ENCODE measurements at places on chromosomes 3 and 15. TPM values are rescaled to one million over a fixed set of nuclear protein-coding genes. Genes with fewer than 3 reads are reported as not detected.

GRCh38 chr3:149554826-149555225 lies 80.3 kb downstream of the TM4SF4 start:
- no peak for DNase-seq

- no peak for DNase-seq
Observed at GRCh38 chr3:15324379-15324808, 8.0 kb downstream of the SH3BP5 start.

GRCh38 chr15:90581771-90582352 lies 52.1 kb downstream of the CRTC3 start:
- no peak for DNase-seq

DNA sequence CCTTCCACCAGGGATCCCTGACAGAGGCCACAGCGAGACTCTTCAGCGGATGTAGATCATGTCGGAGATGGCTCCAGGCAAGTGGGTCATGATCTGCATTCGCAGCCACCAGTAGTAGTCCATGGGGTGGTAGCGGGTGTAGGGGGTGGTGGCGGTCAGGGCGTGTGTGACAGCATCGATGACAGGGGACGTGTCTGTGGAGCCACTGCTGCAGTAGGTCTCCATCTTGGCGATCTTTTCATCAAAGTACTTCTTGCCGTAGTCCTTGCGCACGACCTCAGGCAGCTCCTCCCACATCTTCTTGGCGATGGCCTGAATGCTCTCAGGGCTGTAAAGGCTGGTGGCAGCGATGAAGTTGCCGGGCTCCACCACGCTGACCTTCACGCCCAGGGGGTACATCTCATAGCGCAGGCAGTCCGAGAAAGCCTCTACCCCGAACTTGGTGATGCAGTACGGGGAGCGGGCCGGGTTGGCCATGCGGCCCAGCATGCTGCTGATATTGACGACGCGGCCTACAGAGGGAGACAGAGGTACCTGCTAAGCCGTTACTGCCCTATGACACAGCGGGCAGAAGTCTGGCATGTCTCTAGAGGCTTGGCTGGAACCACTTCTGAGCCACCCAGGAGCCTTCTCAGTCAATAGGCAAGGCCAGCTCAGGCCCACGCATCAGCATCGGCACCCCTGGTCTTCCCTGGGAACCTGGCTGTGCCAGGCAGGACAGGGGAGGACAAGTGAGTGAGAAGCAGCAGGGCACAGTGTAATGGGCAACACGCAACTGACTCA lies 43.7 kb downstream of the BDH1 start:
- DNase-seq = no peak

GRCh38 chr3:69462826-69463100 lies 76.9 kb upstream of the FRMD4B start:
- no peak for DNase-seq

- no peak for DNase-seq
Observed at GRCh38 chr15:61017627-61018026, 211.5 kb downstream of the RORA start.

- DNase-seq = no peak
Observed at GRCh38 chr3:38646630-38647029, 2.9 kb downstream of the SCN5A start.

GRCh38 chr15:65690778-65691177 lies 69.0 kb downstream of the SLC24A1 start:
- no peak for DNase-seq

GRCh38 chr15:72737061-72737460 lies 46.5 kb downstream of the ADPGK start:
- no peak for DNase-seq

- no peak for DNase-seq
Observed at GRCh38 chr3:11072631-11073030, 80.1 kb downstream of the SLC6A1 start.

- no peak for DNase-seq
Observed at GRCh38 chr3:32620611-32621310, 50.1 kb upstream of the DYNC1LI1 start.

- DNase-seq = no peak
Observed at GRCh38 chr3:131728898-131729642, 226.3 kb upstream of the MRPL3 start.

DNA sequence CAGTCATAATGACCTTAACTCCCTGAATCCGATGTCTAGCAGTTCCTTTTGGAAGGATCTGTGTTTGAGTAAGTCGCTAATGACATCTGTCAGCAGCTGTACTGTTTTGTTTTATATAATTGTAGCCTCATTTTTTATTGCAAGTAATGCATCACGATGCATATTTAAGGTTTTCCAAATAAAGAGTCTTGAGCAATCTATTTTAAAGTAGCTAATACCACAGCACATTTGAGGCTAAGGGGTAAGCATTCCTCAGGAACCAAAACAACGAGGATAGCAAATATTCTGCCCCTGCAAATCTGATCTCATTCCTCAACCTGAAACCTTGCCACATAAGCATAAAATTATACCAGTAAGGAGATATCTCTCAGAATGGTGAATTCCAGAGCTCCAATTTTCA lies 98.7 kb downstream of the TBC1D5 start:
- DNase-seq = no peak

GRCh38 chr3:37032961-37033360 lies 39.6 kb downstream of the MLH1 start:
- DNase-seq = no peak

- DNase-seq = no peak
Observed at GRCh38 chr3:102525624-102526023, 90.8 kb downstream of the ZPLD1 start.

DNA sequence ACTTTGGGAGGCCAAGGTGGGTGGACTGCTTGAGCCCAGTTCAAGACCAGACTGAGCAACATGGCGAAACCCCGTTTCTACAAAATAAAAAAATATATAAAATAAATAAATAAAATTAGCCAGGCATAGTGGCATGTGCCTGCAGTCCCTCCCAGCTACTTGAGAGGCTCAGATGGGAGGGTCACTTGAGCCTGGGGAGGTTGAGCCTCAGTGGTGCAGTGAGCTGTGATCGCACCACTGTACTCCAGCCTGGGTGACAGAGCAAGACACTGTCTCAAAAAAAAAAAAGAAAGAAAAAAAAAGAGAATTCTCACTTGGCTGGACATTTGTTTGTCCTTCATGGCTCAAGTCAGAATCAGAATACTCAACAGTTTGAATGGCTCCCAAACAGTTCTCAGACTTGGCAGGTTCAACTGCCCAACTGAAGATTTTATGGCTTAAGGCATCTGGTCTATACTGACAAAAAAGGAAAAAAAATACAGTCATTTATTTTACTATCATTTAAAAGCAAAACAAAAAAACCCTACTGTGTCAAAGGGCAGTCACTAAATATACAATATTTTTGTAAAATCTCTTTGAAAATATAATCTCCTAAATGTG lies 106.6 kb downstream of the FBXL22 start:
- no peak for DNase-seq

DNA sequence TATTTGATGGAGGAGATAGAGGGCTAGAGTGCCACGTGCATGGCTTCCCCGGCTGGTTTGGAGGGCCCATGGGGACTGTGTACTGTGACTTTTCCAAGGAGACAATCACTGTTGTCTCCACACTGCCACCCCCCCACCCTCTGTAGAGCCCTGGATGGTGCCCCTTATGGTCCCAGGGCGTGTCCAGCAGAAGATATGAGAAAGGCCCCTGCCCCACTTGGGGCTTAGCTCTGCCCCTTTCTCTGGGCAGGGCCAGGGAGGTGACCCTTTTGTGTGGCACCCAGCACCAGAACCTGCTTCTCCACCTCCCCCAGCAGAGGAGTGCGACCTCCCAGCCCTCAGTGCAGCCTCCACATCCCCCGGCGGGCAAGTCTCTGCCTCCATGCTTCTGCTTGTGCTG lies 32.1 kb downstream of the SPSB4 start:
- no peak for DNase-seq

GRCh38 chr3:45507820-45508317 lies 86.7 kb upstream of the LIMD1 start:
- peak; percentile 49 for DNase-seq

- DNase-seq = no peak
Observed at GRCh38 chr3:152356870-152357276, 88.1 kb downstream of the MBNL1 start.

GRCh38 chr3:123143669-123144411 lies 57.9 kb upstream of the SEC22A start:
- DNase-seq = no peak

- no peak for DNase-seq
Observed at GRCh38 chr15:68572309-68572708, 6.5 kb upstream of the CORO2B start.

DNA sequence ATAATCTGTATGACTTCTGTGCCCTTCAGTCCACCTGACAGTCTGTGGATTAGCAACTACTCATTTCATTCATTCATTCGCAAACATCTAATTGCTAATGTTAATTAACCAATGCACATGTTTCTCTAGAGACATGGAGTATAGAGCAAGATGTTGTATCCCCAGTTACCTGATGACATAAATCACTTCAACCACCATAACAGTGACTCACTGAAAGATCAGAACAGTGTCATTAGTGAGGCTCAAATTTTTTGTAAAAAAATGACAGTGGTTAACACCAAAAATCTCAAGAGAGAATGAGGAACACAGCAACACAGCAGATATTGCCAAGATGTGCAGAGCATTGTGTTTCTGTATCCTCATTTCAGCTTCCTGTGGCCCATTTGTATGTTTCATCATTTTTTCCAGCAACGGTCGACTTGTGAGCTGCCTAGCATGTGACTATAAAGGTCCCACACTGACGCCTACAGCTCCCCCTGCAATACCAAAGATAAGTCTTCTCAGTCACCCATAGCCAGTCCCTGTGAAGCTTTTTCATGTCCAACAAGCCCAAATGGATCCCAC lies 3.7 kb upstream of the PLD1 start:
- no peak for DNase-seq

GRCh38 chr3:122443090-122443489 lies 27.2 kb upstream of the WDR5B start:
- no peak for DNase-seq

DNA sequence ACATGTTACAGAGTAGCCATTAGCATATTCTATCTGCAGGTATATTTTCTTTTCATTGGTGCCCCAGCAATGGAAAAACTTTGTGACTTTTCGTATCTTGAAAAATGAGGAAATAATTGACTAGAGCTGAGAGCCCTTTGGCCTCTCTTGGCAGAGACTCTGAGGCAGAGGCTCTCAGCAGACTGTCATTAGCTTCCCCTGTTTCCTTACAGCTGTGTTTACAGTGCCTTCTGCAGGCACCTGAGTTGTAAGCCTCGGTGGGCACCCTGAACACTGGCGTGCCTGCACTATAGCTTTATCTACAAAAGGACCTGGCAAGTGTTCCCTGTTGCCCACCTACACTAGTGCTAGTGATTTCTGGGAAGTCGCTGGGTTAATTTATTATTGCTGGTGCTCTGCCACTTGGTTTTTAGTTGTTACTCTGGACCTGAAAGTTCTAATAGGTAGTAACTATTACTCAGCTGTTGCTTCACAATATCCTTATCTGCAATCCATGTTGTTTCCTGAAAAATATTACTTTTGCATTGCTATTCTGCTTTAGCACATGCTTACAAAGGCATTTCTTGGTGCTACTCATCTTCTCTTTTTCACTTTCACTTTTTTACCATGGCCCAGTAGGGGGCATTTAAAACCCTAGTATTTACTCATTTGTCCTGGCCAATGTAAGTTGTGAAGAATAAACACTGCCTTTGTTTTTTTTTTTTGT lies 7.8 kb upstream of the GPR171 start:
- DNase-seq = no peak

DNA sequence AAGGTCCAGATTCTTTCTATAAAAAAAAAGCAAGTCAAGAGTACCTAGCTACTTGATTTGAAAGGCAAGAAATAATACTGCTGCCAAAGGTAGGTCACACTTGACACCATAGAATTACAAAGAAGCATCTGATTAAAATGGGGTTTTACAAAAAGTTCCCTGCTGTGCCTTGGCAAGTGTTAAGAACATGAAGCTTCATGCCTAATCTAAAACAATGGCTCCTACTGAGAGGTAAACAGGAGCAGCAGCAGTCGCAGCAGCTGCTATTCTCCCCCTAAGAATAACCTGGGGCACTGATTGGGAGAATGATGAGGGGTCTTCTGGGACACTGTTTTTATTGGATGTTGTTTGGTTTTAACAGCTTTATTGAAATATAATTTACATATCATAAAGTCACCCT lies 14.1 kb downstream of the UBP1 start:
- no peak for DNase-seq

DNA sequence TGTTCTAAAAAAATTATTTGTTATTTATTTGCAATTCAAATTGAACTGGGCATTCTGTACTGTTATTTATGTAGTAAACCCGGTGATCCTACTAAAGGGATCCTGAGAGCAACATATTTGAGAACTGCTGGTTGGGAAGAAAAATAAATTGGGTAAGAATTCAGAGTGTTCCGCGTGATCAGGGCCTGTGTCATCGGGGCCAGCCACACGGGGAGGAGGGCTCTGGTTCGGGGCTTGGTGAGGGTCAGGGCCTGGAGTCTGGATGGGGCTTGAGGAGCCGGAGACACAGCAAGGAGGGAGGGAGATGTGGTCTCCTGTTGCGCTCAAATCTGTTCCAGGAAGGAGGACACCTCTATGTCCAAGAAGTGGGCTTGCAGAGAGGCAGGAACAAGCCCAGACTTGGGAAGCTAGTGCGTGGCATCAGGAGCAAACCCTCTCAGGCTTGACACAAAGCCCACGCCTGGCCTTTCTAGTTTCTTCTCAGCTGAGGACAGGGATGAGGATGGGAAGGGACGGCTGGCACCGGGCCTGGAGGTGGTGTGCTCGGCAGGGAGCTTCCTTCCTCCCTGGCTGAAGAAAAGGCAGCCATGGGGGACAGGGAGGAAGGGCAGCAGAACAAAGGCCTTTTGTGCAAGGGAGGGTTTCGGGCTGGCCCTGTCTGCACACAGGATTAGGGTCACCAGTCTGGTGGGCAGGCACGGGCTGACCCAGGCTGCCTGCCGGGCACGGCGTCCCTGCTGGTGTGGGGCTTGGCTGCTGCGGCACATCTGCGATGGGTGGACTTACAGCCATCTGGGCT lies 22.9 kb upstream of the FBLN2 start:
- DNase-seq = no peak

Gene KCNMB3
- 3.1 TPM for total RNA-seq

Gene AGBL1
- total RNA-seq = 0.05 TPM

Gene SCAANT1
- total RNA-seq = not detected

Gene CTNNB1
- 512 TPM for total RNA-seq

Gene TRIM42
- total RNA-seq = not detected

Gene MASP1
- 1.4 TPM for total RNA-seq

Gene RASGRP1
- total RNA-seq = 1.8 TPM

Gene TGFBR2
- 8.5 TPM for total RNA-seq

Gene AQP9
- not detected for total RNA-seq

Gene RTP1
- not detected for total RNA-seq

Gene TEX55
- total RNA-seq = not detected

Gene PLSCR5
- total RNA-seq = not detected

All from neural crest cell (in vitro differentiated cells).